Caki2 (cell line): ENCODE measurements at places on chromosomes 1 and 21.
A peak's percentile ranks its signal among the peaks of the same experiment; 100 is the strongest.

GRCh38 chr1:173554541-173555250, 48.2 kb downstream of the SLC9C2 start:
- DNase-seq = no peak

- DNase-seq = no peak
These were observed 700 bp upstream of the CCDC28B start for GRCh38 chr1:32199717-32200072.

DNA sequence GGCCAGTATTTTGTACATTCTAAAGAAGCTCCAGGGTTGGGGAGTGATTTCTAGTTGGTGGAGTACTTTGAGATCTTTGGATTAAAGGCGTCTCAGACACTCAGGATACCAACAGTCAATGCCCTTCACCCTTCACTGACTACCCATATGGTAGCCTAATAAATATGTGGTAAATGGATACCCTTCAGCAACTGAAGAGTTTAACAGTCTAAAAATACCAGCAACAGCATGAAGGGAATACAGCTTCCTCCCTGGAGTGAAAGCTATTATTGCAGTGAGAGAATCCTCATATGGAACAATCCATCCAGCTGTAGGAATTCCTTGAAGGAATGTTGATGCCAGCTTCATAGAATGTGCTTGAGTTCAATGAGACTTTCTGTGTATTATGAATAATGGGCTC, 26.8 kb downstream of the DNAJC11 start:
- DNase-seq = no peak

- no peak for DNase-seq
These were observed 126.0 kb upstream of the HMCN1 start for GRCh38 chr1:185608177-185608576.

GRCh38 chr1:203135636-203136305, 8.2 kb downstream of the ADORA1 start:
- peak; percentile 83 for DNase-seq

DNA sequence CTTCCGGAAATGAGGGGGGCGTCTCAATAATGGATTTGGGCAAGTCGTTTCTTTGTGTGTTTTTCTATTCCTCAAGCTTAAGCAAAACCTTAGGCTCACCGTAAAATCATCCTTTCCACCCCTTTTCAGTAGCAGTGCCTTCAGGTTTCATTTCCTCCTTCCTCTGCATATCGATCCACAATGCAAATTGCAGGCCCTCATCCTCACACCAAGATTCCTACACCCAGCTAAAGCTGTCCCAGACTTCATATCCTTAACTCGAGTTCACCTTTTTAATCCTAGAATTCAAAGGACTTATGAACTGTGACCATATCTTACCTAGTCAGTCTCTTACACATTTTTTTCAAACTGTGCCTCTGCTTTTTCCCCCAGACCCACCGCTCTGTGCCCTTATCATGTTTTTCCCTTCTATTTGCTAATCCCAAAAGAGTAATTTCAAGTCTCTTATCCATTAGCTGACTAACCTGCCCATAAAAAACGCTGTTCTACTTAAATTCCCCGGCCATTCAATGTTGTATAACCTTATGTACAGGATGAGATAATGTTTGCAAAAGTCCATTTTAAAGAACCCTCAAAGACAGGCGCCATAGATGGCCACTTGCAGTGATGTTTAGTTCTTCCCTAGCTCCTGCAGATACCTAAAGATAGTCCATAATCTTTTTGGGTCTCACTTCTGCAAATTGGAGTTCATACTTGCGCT, 1.5 kb downstream of the AKIRIN1 start:
- no peak for DNase-seq

GRCh38 chr21:15063814-15064575, 805 bp downstream of the NRIP1 start:
- DNase-seq = peak; percentile 55

- no peak for DNase-seq
These were observed 12.7 kb upstream of the FOXE3 start for GRCh38 chr1:47403321-47403910.

- no peak for DNase-seq
These were observed 17.0 kb downstream of the SLC25A24 start for GRCh38 chr1:108182959-108183700.

GRCh38 chr21:18715606-18716005, 312.0 kb upstream of the TMPRSS15 start:
- DNase-seq = no peak

DNA sequence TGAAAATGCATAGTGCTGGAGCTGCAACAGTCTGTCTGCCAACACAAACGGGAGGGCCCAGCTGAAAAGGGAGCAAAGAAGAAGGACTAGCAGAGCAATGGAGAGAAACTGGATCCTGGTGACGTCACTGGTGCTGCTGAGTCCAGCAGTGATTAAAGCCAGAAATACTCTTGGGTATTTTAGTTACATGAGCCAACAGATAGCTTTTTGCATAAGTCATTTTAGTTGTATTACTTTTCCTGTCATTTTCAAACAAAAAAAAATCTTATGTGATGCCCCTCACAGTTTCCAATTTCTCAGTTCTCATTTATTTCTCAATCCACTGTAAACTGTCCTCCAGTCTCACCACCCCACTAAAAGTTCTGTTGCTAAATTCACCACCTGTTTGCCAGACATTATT, 38.7 kb upstream of the NEK7 start:
- DNase-seq = no peak

GRCh38 chr1:56627636-56628039, 17.5 kb upstream of the PRKAA2 start:
- peak; percentile 31 for DNase-seq

DNA sequence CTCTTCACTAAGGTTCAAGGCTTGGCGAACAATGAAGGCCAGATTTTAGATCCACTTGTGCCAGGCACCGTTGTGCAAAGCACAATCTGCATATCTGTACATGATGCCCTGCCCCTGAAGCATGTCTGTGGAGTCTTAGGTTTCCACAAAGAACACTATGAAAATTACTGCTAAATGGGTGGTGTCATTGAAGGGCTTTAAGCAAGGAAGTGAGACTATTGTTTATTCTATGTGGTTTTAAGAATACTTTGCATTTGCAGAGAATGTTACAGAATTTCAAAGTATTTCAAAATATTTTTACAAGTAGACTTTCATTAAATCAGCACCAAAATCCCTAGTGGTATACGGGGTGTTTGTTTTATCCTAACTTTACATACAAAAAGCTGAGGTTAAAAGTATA, 8.8 kb downstream of the TSEN15 start:
- DNase-seq = no peak

- no peak for DNase-seq
These were observed 77.0 kb upstream of the LRRC8D start for GRCh38 chr1:89743788-89744187.

DNA sequence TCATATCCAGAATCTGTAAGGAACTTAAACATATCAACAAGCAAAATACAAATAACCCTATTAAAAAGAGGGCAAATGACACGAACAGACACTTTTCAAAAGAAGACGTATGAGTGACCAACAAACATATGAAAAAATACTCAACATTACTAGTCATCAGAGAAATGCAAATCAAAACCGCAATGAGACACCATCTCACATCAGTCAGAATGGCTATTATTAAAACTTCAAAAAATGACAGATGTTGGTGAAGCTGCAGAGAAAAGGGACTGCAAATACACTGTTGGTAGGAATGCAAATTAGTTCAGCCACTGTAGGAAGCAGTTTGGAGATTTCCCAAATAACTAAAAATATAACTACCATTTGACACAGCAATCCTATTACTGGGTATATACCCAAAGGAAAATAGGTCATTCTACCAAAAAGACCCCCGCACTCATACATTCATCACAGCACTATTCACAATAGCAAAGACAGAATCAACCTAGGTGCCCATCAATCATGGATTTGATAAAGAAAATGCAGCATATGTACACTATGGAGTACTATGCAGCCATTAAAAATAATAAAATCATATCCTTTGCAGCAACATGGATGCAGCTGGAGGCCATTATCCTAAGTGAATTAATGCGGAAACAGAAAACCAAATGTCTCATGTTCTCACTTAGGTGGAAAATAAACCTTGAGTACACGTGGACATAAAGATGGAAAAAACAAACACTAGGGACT, 230.1 kb upstream of the RAB4A start:
- no peak for DNase-seq

GRCh38 chr1:204924013-204924759, 53.5 kb downstream of the NFASC start:
- no peak for DNase-seq

- peak; percentile 39 for DNase-seq
These were observed 411.8 kb upstream of the ESRRG start for GRCh38 chr1:217134857-217135568.

DNA sequence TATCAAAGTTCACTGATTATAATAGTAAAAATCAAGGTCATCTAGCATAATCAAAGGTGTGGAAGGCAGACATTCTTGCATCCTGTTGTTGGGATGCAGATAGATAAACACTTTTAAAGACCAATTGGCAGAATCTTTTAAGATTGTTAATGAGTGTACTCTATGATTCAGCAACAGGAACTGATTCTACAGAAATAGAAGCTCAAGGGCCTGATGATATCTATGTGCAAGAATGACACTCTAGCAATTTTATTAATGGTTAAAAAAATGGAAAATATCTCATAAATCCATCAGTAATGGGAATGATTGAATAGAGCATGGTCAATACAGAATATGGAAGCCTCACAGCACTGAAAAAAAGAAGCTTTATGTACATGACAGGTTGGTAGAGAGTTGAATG, 2.2 kb upstream of the ATP1A4 start:
- DNase-seq = no peak

GRCh38 chr1:236809148-236809547, 14.1 kb downstream of the MTR start:
- no peak for DNase-seq

DNA sequence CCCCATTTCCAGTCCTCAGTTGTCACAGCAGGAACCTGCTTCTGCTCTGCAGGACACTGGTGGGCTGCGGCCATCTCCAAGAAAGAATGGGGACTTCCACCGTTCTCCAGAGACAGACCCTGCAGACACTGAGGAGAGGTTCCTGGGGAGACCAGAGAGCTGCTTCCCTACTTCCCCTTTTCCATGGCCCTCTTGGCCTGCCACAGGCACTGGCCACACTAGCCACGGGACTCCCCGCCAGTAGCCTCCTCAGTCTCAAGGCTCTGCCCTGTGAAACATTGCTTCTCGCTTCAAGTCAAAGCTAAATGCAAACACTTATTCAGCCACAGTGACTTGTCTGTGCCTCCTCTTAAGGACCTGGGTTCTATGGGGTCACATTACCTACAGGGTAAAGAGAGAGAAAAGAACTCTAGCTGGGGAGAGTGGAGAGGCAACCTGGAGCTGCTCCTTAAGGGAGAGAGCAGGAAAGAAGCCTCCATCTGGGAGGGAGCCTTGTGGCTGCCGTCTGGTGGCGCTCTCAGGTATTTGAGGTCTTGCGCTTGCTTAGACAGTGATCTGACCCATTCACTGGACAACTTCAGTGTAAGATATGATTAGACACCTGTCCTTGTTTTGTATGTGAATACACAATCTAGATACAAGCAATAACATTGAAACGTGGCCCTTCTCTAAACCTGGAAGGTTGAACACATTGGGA, 5.4 kb upstream of the SLAMF8 start:
- no peak for DNase-seq

GRCh38 chr1:6275826-6276782, 15.2 kb upstream of the GPR153 start:
- DNase-seq = no peak

GRCh38 chr1:67747671-67748546, 62.9 kb downstream of the GADD45A start:
- no peak for DNase-seq

DNA sequence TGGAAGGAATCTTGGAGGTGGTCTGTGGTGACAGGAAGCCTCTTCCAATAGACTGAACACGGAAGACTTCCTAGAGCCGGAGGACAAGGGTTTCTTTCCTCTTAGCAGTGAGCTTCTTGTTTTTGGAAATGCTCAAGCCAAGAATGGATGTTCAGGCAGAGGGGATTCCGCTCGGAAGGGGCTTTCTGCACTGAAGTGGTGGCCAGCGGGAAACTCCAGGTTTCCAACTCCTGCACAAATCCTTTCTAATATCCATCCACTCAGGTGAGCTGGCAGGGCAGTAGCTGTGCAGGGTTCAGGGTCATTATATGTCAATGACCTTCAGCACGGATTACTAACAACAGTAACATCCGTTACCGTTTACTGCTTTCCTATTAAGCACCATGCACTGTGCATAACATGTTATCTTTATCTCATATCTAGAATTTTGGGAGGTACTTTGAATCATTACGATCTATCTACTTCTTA, 573 bp upstream of the CPT2 start:
- no peak for DNase-seq

GRCh38 chr1:192045131-192045530, 113.1 kb upstream of the RGS18 start:
- no peak for DNase-seq

GRCh38 chr1:81836007-81836626, 35.4 kb downstream of the ADGRL2 start:
- peak; percentile 12 for DNase-seq

- DNase-seq = no peak
These were observed 326.4 kb downstream of the TGFB2 start for GRCh38 chr1:218671573-218671972.

DNA sequence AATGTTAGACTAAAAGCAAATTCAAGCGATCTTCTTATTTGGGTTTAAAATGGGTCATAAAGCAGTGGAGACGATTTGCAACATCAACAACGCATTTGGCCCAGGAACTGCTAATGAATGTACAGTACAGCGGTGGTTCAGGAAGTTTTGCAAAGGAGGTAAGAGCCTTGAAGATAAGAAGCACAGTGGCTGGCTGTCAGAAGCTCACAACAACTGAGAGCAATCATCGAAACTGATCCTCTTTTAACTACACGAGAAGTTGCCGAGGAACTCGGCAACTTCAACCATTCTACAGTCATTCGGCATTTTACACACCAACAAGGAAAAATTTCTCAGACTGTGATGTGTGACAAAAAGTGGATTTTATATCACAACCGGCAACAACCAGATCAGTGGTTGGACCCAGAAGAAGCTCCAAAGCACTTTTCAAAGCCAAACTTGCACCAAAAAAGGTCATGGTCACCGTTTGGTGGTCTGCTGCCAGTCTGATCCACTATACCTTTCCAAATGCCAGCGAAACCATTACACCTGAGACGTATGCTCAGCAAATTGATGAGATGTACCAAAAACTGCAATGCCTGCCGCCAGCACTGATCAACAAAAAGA, 47.9 kb downstream of the ASH1L start:
- DNase-seq = no peak

DNA sequence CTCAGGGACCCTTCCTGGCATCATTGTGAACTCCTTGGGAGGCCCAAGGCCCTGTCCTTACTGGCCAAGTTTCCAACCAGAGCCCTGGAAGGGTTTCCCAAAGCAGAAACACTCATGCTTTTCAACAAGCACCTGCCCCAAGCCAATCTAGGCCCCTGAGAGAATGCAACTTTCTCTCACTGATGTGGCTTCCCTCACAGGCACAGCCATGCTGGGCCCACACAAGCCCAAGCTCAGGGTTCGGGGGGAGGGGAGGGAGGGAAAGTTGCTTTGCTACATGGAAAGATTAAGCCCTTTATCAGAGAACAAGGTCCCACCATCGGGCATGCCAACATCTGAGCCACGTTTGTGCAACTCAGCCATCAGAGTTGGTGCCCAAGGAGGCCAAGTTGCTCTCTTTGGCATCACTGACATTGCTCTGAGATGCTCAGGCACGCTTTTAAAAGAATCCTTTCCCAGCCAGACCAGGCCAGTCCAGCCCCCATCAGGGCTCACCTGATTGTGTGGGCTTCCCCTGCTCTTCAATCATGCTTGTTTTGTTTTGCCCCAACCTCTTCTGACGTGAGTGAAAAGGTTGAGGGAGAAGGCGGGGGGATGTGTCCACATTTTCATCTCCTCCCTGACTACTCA, 43.5 kb downstream of the RIMS3 start:
- DNase-seq = no peak
